ENCODE measurements at places on chromosomes 2 and 18. TPM values are rescaled to one million over a fixed set of nuclear protein-coding genes. Genes with fewer than 3 reads are reported as not detected.

GCG gene
- total RNA-seq = not detected

TRAPPC12 gene
- 127 TPM for total RNA-seq

AFF3 gene
- total RNA-seq = 8.0 TPM

ABCB11 gene
- total RNA-seq = 0.05 TPM

FEV gene
- total RNA-seq = not detected

SP140 gene
- 1.3 TPM for total RNA-seq

FBXO36 gene
- total RNA-seq = 0.58 TPM

RPIA gene
- total RNA-seq = 18.0 TPM

DCAF17 gene
- total RNA-seq = 5.2 TPM

CCDC141 gene
- total RNA-seq = 208 TPM

NT5C1B gene
- not detected for total RNA-seq

LMAN2L gene
- total RNA-seq = 27.9 TPM

SPATA3 gene
- total RNA-seq = not detected

DSG3 gene
- total RNA-seq = not detected

DSC3 gene
- total RNA-seq = not detected

MYO3B gene
- total RNA-seq = 0.05 TPM

FBXO41 gene
- 0.55 TPM for total RNA-seq

RSAD2 gene
- 2.4 TPM for total RNA-seq

UPP2 gene
- not detected for total RNA-seq

NOSTRIN gene
- total RNA-seq = 14.7 TPM

ORC4 gene
- total RNA-seq = 45.8 TPM

GAREM2 gene
- total RNA-seq = 0.93 TPM

SIGLEC15 gene
- 0.19 TPM for total RNA-seq

PLGLB2 gene
- 1.3 TPM for total RNA-seq

SERPINB10 gene
- not detected for total RNA-seq

SULT1C2 gene
- 1.9 TPM for total RNA-seq

ACADL gene
- total RNA-seq = 1.3 TPM

UGT1A10 gene
- not detected for total RNA-seq

GALNT1 gene
- total RNA-seq = 47.8 TPM

EMILIN2 gene
- total RNA-seq = 12.4 TPM

ORMDL1 gene
- 27.7 TPM for total RNA-seq

RAMP1 gene
- total RNA-seq = 168 TPM

GALNT5 gene
- total RNA-seq = 0.19 TPM

RTKN gene
- 14.0 TPM for total RNA-seq

EFR3B gene
- 8.7 TPM for total RNA-seq

EGR4 gene
- not detected for total RNA-seq

ITSN2 gene
- 24.4 TPM for total RNA-seq

CASP8 gene
- 3.7 TPM for total RNA-seq

SLC9A2 gene
- total RNA-seq = 0.25 TPM

SLC5A7 gene
- total RNA-seq = not detected

MORN2 gene
- total RNA-seq = 23.9 TPM

PDCD1 gene
- 3.3 TPM for total RNA-seq

NEUROD1 gene
- not detected for total RNA-seq

DES gene
- 15,954 TPM for total RNA-seq

TLX2 gene
- not detected for total RNA-seq

Data from left ventricle myocardium inferior (tissue), 1 donor.